CD4-positive, alpha-beta T cell treated with Interleukin-15 for 4 hours (primary cell): ENCODE measurements at places on chromosomes 2 and 18.

- no peak for DNase-seq
Measured at GRCh38 chr2:39142904-39143605, 22.2 kb upstream of the SOS1 start.

- DNase-seq, result no peak
Measured at GRCh38 chr2:37802899-37803379, 122.1 kb upstream of the RMDN2 start.

DNA sequence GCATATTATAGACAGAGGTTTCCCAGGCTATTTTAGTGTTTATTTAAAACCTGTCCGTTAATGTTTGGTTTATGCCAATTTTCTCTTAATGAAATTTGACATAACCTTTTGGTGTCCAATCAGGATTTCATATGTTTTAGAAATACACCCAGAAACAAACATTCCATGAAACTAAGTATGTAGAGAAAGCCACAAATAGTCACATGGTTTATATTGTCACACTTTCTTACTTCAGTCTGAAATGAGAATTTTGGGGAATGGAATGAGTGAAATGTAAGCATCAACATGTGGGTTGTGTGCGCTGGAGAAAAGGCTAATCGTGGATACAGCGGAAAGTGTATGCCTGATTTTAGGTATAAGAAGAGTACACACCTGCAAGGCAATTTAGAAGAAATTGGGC lies 277.0 kb upstream of the RAB12 start:
- no peak for DNase-seq

DNA sequence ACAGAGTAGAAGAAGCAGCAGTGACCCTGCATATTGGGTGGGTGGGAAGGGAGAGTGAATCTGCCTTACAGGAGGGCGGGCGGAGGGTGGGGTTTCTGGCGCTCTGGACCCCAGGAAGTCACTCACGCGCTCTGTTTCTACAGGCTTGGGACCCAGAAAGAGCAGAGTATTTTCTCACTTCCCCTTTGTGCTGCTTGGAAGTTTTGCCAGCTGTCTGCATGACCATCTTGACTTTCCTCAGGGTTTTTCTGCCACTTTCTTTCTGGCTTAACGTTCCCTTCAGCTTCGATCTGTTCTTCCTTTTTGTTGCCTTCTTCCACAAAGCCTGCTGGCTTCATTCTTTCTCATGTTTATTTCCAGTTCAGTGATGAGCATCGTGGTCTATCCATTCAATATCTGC lies 383.1 kb downstream of the GALR1 start:
- DNase-seq, result no peak

- DNase-seq, result no peak
Measured at GRCh38 chr18:31574359-31574758, 17.3 kb upstream of the TTR start.

GRCh38 chr2:26432859-26433258 lies 31.1 kb downstream of the DRC1 start:
- no peak for DNase-seq

DNA sequence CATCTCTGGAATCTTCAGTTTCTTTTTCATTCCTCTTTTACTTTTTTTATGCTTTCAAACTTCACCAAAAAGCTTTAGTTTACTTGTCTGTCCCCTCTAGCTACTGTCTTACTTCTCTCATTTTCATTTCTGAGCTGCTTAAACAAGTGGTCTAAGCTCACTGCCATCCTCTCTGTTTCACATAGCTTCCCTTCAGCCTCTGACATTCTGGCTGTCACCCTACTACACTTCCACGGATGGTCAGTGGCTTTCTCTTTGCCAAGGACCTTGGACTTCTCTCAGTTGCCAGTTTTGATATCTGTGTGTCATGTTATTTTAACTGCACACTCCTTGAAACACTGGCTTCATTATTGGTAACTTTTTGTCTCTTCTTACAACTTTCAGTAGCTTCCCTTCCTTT lies 176.1 kb downstream of the IKZF2 start:
- no peak for DNase-seq

- peak; percentile 66 for DNase-seq
Measured at GRCh38 chr2:190679813-190680591, 31.1 kb downstream of the NAB1 start.

GRCh38 chr2:128617029-128617590 lies 298.4 kb upstream of the HS6ST1 start:
- DNase-seq, result no peak

DNA sequence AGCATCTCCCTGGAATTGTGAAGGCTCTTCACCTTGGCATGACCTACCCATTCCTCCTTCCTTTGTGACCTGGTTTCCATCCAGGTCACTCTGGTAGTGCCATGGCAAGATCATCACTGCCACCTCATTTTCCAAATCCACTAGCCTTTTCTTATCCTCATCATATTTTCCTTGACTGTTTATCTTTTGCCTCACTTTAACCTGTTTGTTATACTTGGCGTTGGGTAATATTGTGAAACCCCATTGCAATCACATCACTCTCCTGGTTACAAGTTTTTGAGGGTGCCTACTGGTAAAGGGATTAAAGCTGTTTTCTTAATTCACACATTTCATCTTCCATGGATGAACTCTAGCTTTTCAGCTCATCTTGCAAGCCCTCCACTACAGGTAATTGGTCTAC lies 39.1 kb upstream of the IGFBP2 start:
- DNase-seq, result no peak

DNA sequence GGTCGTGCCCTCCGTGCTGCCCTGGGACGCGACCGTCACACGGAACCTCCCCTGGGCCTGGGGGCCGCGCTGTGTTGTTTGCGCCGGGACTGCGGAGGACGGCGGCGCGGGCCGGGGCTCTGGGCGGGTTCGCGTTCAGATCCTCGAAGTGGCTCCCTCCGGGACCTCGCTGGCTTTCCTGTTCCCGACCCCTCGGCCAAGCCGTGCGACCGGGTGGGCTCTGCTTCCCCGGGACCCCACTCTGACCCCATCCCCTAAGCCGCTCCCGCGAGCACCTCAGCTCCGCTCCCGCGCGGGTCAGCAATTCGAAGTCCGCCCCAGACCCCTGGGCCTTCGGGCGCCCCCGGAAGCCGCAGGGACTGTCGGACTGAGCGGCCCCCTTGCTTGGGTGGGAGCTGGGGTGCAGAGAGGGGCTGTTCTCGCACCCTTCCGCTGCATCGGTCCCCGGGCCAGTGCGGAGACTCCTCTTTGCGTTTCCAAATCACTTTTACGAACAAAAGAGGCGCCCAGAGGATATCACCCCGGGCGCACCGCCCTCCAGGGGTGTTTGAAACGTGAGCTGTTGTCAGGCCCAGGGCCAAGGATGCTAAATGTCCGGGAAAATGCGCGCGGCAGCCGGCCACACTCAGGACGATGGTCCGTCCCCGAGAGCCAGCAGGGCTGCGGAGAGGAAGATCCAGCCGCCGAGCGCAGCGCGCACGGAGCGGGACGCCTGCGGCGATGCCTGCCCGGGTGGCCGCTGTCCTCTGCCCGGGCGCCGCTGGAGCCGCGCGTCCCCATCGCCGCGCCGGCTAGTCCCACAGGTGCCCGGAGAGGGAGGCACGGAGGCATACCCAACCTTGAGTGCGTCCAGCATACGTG lies 73.5 kb downstream of the ZCCHC2 start:
- no peak for DNase-seq

- no peak for DNase-seq
Measured at GRCh38 chr2:226773291-226773690, 26.3 kb downstream of the IRS1 start.
